ENCODE measurements at places on chromosomes 3 and 15.

GRCh38 chr15:40242213-40242599 is 3.3 kb downstream of the PAK6 start:
- DNase-seq = no peak

DNA sequence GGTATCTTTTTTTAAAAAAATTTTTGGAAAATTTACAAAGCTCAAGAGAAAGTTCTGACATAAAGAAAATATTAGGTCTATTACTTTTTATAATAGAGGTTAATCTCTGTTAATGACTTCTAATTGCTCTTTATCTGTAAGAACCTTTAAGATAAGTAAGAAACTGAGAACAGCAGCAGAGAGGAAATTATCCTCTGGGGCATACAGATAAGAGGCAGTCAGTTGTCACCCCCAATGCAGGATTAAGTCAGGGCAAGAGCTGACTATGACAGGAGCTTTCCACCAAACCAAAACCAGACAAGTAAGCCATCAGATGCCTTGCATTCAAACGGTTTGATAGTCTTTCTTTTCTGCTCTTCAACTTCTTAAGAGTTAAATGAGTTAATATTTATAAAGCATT is 149.0 kb downstream of the GSK3B start:
- no peak for DNase-seq

DNA sequence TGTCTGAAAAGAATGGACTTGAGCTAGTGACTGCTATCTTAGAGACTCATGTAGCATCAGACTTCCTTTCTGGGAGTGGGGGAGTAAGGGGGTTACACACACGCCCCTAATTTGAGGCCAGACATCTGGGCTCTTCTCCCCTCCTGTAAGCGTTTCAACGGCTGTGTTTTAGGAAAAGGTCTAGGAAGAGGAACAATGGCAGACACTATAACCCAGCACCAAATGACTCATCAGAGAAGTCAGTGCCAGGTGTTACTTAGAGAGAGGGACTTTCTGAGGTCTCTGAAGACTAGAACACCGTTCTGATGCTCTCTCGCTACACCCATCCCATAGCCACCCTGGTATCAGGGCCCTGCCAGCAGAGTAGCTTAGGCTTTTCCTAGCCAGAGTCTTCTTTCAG is 65.5 kb downstream of the SSUH2 start:
- no peak for DNase-seq

GRCh38 chr3:188243124-188243795 is 89.3 kb downstream of the LPP start:
- DNase-seq = no peak

DNA sequence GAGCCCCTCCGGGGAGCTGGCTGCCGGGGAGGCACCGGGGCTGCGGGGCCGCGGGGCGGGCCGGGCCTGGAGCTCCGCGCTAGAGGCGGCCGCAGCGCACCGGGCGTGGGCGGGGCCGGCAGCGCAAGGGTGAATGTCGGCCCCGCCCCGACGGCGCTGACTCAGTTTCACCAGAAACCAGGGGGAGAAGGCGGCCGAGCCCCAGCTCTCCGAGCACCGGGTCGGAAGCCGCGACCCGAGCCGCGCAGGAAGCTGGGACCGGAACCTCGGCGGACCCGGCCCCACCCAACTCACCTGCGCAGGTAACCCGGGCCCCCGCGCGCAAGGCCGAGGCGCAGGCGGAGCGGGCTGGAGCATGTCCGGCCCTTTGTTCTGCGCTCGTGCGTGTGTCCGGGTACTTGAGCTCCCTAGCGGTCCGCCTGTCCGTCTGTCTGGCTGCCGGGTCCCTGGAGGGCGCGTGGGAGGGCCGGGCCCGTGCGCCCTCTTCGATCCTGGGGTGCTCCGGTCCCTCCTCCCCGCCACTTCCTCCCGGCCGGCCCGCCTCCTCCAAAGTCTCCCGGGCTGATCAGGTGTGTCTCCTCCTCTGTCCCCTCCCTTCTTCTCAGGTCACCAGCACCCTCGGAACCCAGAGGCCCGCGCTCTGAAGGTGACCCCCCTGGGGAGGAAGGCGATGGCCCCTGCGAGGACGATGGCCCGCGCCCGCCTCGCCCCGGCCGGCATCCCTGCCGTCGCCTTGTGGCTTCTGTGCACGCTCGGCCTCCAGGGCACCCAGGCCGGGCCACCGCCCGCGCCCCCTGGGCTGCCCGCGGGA is at the start of gene SPINT1:
TSS of gene SPINT1 (plus strand) at position 164 of the 811 bp plus-strand sequence. CDS start at position 671, 507 bp downstream.
- peak; percentile 60 for DNase-seq

- no peak for DNase-seq
Observed at GRCh38 chr3:128362026-128362965, 104.4 kb downstream of the DNAJB8 start.

All from stimulated activated CD8-positive, alpha-beta memory T cell treated with anti-CD3 and anti-CD28 coated beads, Interleukin-7, amount 100 ng/mL, for 4 hours (primary cell).